SHP77 treated with DMSO at 0.1 percent for 48 hours (cell line): ENCODE measurements at places on chromosomes 3 and 15.

GRCh38 chr15:95041297-95041696 lies 809.9 kb downstream of the MCTP2 start:
- DNase-seq, result no peak

GRCh38 chr3:71528816-71529215 lies 54.7 kb downstream of the FOXP1 start:
- no peak for DNase-seq

DNA sequence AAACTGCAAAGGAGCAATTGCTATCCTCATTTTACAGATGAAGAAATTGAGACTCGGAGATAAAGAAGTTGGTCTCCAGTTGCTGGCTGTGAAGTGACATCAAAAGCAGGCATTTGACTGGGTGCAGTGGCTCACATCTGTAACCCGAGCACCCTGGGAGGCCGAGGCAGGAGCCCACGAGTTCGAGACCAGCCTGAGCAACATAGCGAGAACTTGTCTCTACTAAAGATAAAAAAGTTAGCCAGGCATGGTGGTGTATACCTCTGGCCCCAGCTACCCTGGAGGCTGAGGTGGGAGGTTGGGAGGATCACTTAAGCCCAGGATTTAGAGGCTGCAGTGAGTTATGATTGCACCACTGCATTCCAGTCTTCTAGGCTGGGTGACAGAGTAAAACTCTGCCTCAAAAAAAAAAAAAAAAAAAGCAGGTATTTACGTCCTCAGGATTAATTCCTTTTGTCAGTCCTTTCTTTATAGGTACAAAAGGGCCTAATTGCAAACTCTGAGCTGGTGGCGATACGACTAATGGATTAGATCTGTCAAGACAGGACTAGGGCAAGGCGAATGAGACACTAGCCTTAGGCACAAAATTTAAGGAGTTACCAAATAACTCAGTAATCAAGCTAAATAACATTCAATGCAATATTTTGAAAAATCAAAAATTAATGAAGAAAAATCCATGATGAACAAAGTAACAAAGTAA lies 5.9 kb upstream of the DNASE1L3 start:
- no peak for DNase-seq

DNA sequence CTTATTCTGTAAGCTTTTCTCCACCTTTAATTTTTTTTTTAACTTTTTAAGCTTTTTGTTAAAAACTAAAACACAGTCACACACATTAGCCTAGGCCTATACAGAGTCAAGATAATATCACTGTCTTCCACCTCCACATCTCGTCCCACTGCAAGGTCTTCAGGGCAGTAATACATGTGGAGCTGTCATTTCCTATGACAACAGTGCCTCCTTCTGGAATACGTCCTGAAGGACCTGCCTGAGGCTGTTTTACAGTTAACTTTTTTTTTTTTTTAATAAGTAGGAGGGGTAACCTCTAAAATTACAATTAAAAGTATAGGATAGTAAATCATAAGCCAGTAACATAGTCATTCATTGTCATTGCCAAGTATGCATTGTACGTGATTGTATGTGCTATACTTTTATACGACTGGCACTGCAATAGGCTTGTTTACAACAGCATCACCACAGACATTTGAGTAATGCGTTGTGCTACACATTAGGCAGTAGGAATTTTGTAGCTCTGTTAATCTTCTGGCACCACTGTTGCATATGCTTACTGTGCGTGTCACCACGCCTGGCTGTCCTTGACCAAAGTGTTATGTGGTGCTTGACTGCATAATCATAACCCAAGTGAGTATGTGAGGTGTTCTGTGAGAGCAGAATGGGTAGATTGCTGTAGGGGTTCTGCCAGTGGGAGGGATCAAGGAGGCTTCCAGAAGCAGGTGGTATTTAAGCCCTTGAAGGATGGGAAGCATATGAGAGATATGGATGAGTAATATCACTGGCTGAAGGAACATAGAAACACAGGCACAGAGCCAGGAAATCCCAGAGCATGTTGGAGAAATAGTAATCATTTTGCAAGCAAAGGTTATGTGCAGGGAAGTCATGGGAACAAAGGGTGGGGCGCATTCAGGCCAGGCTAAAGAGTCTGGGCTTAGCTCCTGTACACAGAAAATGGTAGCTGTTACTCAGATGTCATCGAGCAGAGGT lies 18.3 kb downstream of the FBXO22 start:
- no peak for DNase-seq

DNA sequence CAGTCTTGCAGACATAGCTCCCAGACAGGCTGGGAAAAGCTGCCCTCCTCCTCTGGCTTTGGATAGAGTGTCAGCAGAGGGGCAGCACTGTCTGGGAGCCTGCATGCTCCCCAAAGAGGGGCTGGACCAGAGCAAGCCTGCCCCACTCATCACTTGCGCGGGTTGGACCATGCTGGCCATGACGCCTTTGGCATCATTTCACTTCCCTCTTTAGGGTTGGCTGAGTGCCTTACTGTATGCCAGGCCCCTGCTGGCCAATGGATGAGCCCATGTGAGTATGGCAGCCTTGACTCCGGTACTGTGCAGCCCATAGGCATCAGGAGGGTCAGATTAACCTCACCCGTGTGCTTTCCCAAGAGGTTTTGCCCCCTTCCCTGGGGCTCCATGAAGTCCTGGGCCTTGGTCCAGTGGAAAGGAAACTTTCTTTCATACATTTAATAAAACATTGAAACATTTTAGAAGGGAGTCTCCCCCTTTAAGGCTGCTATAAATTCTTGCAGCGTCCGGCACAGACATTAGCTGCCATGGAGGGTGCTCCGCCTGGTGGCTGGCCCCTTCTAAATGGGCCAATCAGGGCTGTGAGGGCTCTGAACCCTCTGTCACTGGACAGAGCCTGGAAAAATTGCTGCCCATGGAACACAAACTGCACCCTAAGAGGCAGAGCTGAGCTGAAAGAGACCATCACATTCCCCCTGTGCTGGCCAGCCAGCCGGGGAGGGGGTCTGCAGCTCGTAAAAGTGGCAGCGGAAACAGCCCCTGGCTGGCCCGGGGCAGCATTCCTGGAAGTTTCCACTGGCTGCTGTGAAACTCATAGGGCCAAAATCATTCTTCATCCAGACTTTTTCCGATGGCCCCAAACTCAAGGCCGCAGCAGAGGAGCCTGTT lies 20.8 kb upstream of the DUSP7 start:
- DNase-seq, result no peak

- DNase-seq, result no peak
These were observed 87.0 kb downstream of the EEFSEC start for GRCh38 chr3:128240232-128240631.

GRCh38 chr15:29528276-29528675 lies 258.7 kb upstream of the NSMCE3 start:
- no peak for DNase-seq

DNA sequence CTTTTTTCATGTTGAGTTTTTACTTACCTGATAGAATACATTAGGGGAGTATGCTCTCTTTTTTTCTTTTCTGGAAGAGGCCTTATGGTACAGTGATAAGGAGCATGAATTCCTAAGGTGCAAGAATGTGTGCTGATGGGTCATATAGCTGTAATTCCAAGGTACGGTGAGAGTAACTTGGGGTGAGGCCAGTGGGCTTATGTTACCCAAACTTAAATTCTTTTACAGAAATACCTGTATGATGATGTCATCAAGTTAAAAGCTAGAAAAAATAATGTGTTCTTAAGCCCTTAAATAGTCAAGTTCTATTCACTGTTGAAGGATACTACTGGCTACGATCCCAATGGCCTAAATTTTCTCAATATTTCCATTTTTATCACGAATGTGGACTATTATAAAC lies 111.2 kb downstream of the GMPS start:
- DNase-seq, result no peak

DNA sequence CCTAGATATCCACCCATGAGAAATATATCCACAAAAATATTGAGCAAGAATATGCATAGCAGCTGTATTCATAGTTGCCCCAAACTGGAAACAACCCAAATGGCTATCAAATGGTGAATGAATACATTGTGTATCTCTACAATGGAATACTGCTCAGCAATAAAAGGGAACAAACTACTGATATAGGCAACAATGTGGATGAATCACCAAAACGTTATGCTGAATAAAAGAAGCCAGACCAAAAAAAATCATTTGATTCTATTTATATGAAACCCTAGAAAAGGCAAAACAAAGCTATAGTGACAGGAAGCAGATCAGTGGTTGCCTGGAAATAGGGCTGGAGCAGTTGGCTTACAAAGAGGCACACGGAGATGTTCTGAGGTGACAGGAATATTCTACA lies 15.5 kb upstream of the CMTM7 start:
- no peak for DNase-seq

DNA sequence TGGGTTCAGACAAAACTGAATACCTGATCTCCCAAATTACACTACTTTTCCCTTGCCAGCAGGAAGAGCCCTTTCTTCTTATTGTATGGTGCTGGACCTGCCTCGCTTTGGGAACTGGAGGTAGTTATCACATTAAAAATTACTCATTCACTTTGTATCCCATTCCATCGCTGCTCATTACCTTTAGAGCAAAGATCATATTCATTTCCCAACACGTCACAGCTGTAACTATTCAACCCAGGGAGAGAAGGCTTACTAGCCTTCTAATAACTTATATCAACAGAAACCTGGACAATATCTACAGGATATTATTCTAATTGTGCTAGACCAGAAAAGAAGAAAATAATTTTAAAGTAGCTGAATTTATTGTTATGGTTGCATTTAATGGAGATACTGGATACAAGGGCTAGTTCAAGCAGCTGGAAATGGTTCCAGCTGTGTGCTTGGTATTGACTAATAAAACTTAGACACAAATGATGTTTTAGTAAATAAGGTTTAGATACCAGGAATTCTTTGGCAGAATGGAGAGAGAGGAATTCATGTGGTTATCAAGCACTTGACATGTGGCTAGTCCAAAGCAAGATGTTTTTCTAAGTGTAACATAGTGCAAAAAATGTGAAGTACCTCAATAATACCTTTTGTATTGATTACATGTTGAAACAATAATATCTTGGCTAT lies 656.3 kb downstream of the ROBO1 start:
- no peak for DNase-seq

DNA sequence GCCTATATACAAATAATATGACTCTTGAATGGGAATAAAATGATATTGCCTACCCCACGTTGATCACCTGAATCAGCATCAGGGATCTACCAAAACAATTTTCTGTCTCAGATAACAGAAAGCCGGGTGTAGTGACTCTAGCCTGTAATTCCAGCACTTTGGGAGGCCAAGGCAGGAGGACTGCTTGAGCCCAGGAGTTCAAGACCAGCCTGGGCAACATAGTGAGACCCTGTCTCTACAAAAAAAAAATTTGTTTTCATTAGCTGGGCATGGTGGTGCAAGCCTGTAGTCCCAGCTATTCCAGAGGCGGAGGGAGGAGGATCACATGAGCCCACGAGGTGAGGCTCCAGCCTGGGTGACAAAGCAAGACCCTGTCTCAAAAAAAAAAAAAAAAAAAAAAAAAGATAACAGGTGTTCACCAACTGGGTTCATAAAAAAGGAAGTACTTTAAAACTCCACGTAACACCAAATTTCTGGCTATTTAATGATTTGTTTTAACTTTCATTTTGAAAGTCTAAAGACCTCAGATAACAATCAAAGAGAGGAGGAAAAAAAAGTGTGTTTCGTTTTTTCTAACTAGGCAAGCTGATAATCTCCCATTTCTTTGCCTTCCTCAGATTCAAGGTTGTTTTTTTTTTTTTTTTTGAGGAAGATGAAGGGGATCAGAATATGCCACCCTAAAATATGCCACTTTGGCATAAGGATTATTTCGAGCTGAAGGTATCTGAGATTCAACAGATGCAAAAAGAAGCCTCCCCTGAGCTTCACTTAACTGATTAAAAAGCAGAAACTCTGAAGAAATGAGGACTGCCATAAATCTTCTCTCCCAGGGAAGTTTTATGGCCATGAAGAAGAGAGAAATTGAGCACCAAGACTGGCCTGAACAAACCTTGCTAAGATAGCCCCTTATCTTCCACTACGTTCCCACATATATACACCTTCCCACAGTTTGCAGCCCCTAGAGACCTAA lies 44.1 kb downstream of the TRANK1 start:
- DNase-seq, result no peak

DNA sequence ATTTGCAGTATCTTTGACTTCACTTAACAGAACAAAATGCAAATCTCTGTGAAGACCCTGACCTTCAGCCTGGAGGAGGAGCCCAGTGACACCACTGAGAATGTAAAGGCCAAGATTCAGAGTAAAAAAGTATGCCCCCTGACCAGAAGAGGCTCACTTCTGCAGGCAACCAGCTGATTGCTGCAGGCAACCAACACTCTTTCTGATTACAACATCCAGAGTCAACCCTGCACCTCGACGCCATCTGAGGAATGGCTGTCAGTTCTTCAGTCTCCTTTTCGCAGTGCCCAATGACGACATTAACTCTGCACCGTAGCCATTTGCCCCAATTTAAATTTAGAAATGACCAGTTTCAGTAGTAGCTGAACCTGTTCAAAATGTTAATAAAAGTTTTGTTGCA lies 14.9 kb downstream of the ATP13A3 start:
- no peak for DNase-seq

DNA sequence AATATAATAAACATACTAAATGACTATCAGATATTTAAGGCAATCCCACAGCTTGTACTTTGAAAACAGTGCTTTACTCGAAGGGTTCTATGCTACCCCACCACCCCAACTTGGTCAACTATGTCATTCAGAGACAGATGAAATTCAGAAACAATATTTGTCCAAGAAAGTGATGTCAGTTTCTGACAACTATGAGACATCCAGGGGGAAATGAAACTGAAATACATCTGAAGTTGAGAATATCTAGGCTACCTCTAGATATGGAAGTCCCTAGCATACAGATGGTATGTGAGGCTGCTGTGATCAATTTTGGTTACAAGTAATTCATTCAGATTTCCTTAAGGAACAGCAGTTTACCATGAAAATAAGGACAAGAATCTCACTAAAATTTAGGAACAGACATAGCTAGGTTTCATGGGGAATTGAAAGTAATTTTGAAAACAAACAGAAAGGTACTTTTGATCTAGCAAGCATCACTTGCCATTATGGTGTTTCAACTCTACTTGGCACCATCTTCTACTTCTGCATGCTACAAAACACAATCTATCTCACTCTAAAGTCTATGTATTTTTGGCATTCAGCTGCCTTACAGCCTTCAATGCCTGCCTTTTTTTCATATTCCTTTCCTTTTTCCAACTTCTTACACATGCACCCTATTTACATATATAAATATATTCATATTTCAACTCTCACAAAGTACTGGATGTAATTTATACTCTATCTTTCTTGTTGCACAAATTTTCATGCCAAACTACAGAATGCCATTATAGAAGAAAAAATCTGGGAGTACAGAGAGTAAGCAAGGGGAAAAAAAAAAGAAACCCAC lies 21.7 kb downstream of the ATG3 start:
- DNase-seq, result no peak

- DNase-seq, result no peak
These were observed 203.8 kb upstream of the MCTP2 start for GRCh38 chr15:94027581-94027980.

DNA sequence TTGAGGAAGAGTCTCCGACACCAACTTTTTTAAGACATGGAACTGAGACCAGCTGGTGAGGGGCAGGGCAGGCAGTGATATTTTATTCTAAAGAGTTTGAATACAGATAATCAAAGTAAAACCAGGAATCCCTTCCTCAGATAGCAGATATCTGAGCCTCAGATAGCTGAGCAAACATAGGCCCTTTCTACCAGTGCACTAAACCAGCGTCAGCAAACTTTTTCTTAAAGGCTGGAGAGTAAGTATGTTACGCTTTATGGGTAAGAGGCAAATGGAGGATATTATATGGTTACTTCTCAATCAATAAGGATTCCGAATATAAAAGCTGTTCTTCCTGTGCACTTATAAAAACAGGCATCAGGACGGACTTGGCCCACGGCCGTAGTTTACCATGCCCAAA lies 73.9 kb downstream of the WNT5A start:
- no peak for DNase-seq

- no peak for DNase-seq
These were observed 33.8 kb downstream of the HOMER2 start for GRCh38 chr15:82918607-82919230.

- no peak for DNase-seq
These were observed 315.8 kb upstream of the COL8A1 start for GRCh38 chr3:99322551-99322950.
